A549 (cell line): ENCODE measurements at places on chromosomes 16 and 17.

GRCh38 chr16:62280506-62280905 is 244.3 kb upstream of the CDH8 start:
- no peak for DNase-seq

DNA sequence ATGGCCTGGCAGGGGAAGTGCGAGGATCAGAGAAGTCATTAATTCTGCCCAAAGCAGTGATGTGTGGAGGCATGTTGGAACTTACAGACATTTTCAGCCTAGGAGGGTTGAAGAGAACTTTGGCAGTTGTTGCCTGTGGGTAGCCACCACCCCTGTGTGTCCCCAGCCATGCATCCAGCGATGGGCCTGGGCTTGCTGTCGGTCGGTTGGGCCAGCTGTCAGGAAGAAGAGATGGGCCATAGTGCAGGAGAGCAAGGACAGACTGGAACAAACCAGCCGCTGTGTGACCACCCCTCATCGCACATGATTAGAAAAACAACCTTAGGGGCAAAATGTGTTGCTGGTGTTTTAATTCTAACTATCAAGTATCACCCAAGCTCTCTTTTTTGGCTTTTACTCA is 173.7 kb downstream of the CNTNAP4 start:
- DNase-seq: no peak

- no peak for DNase-seq
Observed at GRCh38 chr17:48123111-48123510, 15.5 kb downstream of the SNX11 start.

DNA sequence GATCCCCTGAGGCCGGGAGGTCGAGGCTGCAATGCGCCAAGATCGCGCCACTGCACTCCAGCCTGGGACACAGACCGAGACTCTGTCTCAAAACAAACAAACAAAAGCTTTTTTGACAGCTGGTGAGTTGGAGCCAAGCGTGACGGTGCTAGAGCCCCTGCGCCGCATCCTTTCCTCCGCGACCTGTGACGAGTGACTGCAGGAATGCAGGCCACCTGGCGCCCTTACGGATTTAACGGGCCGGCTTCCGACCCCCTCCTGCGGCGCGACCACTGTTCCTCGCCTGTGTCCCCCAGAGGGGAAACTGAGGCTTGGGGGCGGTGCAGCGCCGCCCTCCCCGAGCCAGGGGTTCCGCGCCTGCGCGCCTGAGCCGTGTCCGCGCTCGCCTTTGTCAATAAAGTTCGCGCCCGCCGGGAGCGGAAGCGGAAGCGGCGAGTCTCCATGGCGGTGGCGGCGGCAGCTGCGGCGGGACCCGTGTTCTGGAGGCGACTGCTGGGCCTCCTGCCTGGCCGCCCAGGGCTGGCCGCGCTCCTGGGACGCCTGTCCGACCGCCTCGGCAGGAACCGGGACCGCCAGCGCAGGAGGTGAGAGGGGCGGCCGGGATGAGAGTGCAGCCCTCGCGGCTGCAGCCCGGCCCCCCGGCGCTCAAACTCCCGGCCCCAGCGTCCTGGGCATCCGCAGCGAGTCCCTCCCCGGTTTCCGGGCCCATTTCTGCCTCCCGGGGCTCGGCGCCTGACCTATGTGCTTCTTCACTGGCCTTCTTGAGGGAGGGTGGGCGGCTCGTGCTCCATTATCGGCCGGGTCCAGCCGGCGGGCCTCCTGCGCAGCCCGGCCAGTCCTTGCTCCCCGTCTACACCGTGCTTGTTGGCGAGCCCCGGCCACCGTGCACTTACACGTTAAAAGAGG is at the start of gene PGS1:
TSS of gene PGS1 (plus strand) at position 425 of the 906 bp plus-strand sequence. CDS start at position 442, 17 bp downstream.
- peak; percentile 81 for DNase-seq

DNA sequence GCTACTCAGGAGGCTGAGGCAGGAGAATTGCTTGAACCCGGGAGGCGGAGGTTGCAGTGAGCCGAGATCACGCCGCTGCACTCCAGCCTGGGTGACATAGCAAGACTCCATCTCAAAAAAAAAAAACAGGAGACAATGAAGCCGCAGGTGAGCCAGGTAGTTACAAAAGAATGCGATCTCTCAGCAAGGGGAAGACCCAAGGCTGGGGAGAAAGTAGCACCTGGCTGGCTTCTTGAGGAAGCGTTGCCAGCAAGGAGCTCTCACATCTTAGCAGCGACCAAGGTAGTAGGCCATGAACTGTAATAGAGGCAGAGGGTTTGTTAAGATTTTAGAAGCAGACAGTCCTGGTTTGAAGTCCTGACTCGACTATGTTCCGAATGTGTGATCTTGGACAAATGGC is 175.0 kb downstream of the AIPL1 start:
- DNase-seq: no peak

- DNase-seq: no peak
Observed at GRCh38 chr17:69375229-69375628, 39.3 kb upstream of the MAP2K6 start.

- DNase-seq: peak; percentile 47
Observed at GRCh38 chr16:54193665-54194333, 92.8 kb downstream of the IRX3 start.

GRCh38 chr17:81035521-81036196 is 708 bp downstream of the BAIAP2 start:
- DNase-seq: no peak

- DNase-seq: no peak
Observed at GRCh38 chr16:53898993-53899392, 195.0 kb downstream of the FTO start.

DNA sequence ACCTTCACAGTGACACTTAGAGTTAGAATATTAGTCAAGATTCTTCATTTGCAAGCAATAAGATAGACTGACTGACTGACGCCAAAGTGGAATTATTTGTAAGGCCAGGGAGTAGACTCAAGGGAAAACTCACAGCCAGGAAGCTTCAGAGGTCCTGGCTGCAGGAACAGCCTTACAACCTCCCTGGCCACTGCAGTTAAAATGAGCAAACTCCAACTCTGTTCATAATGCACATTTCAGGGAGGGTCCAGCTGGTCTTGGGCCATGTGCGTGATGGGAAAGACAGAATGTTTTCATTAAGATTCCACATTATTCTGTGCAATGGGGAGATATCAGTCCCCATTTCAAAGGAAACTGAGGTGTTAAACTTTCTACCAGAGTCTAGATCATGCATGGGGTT is 9.9 kb downstream of the CAPNS2 start:
- no peak for DNase-seq

DNA sequence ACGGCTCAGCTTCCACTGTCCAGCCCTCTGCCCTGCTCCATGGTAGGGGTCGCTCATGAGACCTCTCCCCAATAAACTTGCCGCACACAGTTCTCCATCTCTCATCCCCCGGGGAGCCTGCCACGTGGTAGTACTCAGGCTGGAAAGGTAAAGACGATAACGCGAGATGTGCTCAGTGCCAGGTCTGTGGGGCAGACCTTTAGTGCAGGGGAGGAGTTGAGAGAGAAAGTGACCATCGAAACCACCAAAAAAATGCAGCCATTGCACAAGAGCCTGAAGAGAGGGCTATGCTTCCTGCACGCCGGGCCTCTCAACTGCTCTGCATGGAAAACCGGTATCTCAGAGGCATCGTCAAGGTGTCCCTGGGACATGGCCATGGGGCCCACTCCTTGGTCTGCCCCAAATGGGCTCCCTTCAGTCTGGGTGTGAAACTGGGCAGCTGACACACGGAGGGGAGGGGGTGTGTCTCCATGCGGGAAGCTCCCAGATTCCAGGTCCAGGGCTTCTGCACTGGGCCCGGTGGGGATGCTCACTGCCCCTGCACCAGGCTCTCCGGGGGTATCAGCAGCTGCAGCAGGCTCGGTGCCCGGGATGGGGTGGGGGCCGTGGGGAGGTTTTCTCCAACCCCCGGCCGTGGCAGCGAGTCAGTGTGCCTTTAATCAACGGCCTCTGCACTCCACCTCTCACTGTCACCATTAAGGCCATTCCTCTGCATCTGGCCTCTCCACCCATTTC is 4.7 kb upstream of the AANAT start:
- no peak for DNase-seq
